ENCODE measurements at places on chromosomes 4 and X.

DNA sequence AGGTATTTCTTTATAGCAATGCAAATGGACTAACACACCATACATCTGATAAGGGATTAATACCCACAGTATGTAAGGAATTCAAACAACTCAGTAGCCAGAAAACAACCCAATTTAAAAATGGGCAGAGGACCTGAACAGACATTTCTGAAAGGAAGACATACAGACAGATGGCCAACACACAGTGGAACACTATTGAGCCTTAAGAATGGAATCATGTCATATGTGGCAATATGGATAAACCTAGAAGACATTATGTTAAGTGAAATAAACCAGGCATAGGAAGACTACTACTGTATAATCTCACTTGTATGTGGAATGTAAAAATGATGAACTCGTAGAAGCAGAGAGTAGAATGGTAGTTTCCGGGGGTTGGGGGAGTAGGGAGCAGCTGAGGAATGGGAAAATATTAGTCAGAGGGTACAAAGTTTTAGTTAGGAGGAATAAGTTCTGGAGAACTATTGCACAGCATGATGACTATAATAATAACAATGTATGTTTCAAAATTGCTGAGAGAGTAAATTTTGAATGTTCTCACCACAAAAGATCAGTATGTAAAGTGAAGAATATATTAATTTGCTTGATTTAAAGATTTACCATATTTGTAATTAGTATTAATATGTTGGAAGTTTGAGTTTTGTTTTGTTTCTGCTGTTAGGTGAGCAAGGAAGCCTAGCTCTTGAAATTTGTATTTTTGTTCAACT is 25.2 kb downstream of the WDR44 start:
- DNase-seq = no peak

- no peak for DNase-seq
These were observed 102.4 kb downstream of the CLNK start for GRCh38 chr4:10582059-10582686.

GRCh38 chr4:155445306-155445705 is 68.5 kb upstream of the MAP9 start:
- no peak for DNase-seq

GRCh38 chr4:182063651-182064050 is 179.6 kb upstream of the TENM3 start:
- no peak for DNase-seq

- DNase-seq = no peak
These were observed 87.6 kb upstream of the TSPAN7 start for GRCh38 chrX:38473701-38474100.

- DNase-seq = no peak
These were observed 681.4 kb downstream of the GABRG1 start for GRCh38 chr4:45442466-45442865.

DNA sequence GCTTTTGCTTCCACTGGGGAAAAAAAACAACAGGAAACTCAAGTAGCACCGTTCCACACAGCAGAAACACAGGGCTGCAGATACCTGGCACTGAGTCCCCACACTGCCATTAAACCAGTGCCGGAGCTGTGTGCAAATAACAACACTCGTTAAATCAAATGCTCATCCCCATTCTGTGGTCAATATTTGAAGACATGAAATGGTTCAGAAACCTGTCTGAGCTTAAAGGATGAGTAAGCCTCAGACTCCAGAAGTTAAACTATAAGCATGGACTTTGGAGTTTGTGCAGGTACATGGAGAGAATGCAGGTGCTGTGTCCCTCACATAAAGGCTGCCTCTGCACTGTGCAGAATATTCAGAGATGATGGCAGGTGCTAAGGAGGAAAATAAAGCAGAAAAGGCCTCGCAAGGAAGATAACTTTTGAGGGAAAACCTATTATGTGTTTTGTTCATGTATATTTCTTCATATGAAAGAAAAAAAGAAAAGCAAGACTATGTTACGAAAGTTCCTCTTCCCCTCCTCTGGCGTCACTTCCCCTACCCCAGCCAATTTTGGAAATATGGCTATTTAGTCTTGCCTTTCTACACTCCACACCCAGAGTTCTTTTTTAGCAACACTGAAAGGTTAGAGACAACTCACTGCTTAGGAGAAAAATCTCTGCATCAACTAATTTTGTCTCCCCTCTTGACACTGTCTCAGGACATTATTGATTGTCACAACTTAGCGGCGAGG is 4.6 kb downstream of the MPP1 start:
- no peak for DNase-seq

GRCh38 chr4:9811806-9812205 is 30.4 kb downstream of the DRD5 start:
- no peak for DNase-seq

Measured in stimulated activated CD8-positive, alpha-beta memory T cell treated with anti-CD3 and anti-CD28 coated beads, Interleukin-4, amount 100 ng/mL, for 4 hours (primary cell).